ENCODE measurements at places on chromosomes 12 and 14. TPM values are rescaled to one million over a fixed set of nuclear protein-coding genes. Genes with fewer than 3 reads are reported as not detected.

GRCh38 chr12:96323906-96324305 lies 76.3 kb downstream of the CDK17 start:
- DNase-seq, result no peak

DNA sequence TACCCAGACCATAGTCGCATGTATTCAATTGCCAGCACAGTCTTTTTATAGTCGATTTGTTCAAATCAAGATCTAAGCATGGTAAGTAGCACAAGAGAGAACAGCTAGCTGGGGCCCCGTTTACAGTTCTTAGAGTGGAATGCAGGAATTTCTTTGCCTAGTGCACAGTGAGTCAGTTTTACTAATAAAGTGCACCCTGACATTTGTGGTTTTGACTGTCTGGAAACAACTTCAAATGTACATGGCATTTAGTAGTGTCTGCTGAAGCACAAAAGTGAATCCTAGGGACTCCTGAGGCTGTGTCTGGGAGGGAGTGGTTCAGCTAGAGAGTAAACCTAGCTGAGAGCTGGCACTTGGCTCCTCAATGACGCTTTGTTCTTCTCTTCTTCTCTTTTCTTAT lies 64.9 kb downstream of the TMX1 start:
- no peak for DNase-seq

DNA sequence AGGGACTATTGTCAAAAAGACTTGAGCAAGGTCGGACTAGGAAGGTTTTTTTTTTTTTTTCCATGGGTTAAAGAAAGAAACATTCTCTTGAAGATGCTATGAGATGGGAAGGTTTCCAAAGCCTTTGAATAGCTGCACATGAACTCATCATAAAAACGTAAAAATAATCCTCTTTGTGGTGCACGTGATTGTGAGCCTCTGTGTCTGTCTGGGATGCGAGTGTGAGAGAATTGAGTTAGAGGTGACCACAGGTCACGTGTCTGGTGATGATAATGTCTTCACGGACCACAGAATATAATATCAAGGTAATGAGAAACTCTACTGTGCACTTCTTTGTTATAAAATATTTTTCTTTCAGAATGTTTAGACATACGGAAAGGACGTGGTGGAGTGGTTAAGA lies 24.3 kb upstream of the ADGRD1 start:
- DNase-seq, result no peak

GRCh38 chr12:95789126-95790032 lies 1.2 kb downstream of the NTN4 start:
- peak; percentile 39 for DNase-seq

DNA sequence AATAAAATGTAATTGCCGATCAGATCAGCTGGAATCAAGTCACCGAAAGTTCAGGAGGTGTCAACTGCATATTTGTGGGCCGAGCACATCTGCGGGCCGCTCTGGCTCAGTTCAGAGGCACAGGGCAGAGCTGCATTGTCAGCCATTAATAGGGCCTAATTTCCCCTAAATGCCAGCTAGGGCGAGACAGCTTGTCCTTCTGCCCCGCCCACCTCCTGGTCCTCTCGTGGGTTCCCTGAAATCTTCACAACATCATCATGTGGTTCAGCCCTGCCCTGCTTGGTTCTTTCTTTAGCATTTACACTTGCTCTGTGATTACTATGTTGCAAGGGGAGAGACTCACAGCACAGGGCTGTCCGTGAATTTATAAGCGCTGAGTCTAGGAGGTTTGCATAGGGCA lies 148.9 kb downstream of the CHST11 start:
- DNase-seq, result no peak

Gene TAS2R46
- 2.4 TPM for total RNA-seq

Gene OR4E2
- total RNA-seq, result not detected

Gene GALNT9
- total RNA-seq, result 0.17 TPM

Gene LYZ
- not detected for total RNA-seq

Gene ANO2
- total RNA-seq, result 82.9 TPM

Gene MIPOL1
- total RNA-seq, result 13.0 TPM

Measured in dermis blood vessel endothelial cell (primary cell).